ENCODE measurements at places on chromosomes 5 and 9.

- H3K36me3 ChIP-seq = no peaks in the 10 kb centered on the region
- no peaks in the 10 kb centered on the region for H3K4me1 ChIP-seq
- no peak for DNase-seq
- no peak overlapping the region for H3K27ac ChIP-seq
- H3K27me3 ChIP-seq = no peaks in the 10 kb centered on the region
- no peak overlapping the region for H3K4me3 ChIP-seq
These were observed 407.4 kb downstream of the BRINP1 start for GRCh38 chr9:118961857-118962256.

- no peaks in the 10 kb centered on the region for H3K4me1 ChIP-seq
- no peaks in the 10 kb centered on the region for H3K27me3 ChIP-seq
- H3K27ac ChIP-seq = no peak overlapping the region
- no peaks in the 10 kb centered on the region for H3K36me3 ChIP-seq
These were observed 404.6 kb downstream of the CSNK1G3 start for GRCh38 chr5:123916345-123917121.

GRCh38 chr5:133952729-133953567 lies 15.5 kb downstream of the C5orf15 start:
- H3K27ac ChIP-seq = no peak overlapping the region
- no peak for DNase-seq

GRCh38 chr9:137674307-137674975 lies 55.6 kb downstream of the EHMT1 start:
- peaks cover 25% of the 10 kb centered on the region for H3K36me3 ChIP-seq
- H3K27me3 ChIP-seq = no peaks in the 10 kb centered on the region
- H3K4me3 ChIP-seq = no peak overlapping the region
- H3K27ac ChIP-seq = no peak overlapping the region
- peaks cover 60% of the 10 kb centered on the region for H3K4me1 ChIP-seq

- DNase-seq = no peak
- no peak overlapping the region for H3K4me3 ChIP-seq
- H3K36me3 ChIP-seq = no peaks in the 10 kb centered on the region
- H3K4me1 ChIP-seq = no peaks in the 10 kb centered on the region
These were observed 220.2 kb downstream of the IRX2 start for GRCh38 chr5:2531318-2531717.

Measured in naive thymus-derived CD8-positive, alpha-beta T cell (primary cell).